ENCODE measurements at places on chromosomes 5 and 9.

DNA sequence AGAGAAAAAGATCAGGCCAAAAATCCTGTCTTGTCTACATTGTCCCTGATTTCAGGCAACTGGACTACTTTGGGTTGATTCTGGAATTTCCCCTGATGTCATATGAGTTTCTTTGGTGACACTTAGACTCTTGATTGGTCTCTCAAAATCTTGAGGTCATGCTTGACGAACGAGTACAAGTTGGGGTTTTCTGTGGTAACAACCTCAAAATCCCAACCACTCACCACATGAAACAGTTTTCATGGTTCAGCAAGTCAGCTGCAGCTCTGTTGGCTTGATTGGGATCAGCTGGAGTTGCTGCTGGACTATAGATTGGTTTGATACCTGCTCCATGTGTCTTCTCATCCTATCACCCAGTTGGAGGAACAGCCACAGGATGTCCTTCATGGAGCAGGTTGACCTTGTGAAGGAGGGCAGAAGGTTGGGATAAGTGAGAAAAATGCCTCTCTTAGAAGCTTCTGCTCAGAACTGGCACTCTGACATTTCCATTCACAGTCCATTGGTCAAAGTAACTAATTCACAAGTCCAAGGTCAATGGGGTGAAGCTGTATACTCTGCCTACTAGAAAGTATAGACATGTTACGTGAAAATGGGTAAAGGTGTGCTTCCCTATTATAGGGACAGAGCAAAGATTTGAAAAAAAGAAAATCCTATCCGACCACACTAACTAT, 284.5 kb downstream of the SH3GL2 start:
- peak; percentile 18 for DNase-seq

DNA sequence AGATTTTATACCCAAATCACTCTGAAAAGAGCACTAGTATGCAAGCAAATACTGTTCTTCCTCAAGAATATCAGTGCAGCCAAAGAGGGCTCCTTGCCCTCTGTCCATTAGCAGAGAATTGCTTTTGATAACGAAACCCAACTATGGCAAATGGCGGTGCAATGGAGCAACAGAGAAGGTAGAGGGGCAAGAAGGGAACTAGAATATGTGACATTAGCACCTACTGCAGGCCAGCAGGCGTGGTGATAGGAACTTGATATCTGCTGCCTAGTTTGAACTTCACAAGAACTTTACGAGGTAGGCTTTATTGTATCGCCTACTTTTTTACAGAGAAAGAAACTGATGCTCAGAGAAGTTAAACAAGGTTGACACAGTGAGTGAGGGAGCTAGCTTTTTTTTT, 66.1 kb downstream of the APBA1 start:
- no peak for DNase-seq

GRCh38 chr5:861442-862366, 10.9 kb upstream of the ZDHHC11 start:
- DNase-seq: no peak

DNA sequence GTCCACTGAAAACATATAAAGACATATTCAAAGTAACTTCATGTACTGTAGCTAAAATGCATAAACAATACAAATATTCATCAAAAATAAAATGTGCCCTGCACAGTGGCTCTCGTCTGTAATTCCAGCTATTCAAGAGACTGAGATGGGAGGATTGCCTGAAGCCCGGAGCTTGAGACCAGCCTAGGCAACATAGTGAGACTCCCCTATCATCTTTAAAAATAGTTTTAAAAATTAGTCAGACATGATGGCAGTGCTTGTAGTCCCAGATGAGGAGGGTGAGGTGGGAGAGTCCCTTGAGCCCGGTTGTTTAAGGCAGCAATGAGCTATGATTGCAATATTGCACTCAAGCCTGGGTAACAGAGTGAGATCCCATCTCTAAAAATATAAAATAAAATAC, 534.1 kb downstream of the ANXA1 start:
- no peak for DNase-seq

- DNase-seq: peak; percentile 95
Measured at GRCh38 chr9:33167084-33167971, at the start of gene B4GALT1. Gene B4GALT1, minus strand, starts transcription at chr9:33167336. Its CDS starts 167 bp downstream, at chr9:33167169.

DNA sequence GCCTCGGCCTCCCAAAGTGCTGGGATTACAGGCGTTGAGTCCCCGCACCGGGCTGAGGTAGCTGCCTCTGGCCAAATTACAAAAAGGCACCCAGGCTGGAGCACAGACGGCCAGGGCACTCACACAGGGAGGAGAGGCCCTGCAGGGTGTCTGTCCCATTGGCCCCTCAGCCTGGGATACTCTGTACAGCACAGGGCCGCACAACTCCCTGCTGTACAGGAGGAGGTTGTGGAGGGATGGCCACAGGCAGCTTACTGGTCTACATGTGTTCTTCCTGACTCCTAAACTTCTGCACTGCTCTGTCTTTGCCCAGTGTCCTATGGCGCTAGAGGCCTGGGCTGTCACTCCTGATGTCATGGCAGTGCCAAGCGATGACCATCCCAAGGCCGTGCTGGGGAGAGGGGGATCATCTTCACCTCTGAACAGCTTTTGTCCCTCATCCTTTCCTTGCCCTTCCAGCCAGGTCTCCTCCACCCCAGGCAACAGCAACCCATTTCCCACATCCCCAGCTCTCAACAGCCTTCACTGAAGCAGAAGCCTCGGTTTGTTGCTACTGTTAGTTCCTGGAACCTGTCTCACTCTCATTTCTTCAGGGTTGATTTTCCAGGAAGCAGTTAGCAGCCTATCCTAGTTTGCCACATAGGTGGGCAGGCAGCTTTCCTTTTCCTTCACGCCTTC, 1.8 kb upstream of the CNOT6 start:
- no peak for DNase-seq

DNA sequence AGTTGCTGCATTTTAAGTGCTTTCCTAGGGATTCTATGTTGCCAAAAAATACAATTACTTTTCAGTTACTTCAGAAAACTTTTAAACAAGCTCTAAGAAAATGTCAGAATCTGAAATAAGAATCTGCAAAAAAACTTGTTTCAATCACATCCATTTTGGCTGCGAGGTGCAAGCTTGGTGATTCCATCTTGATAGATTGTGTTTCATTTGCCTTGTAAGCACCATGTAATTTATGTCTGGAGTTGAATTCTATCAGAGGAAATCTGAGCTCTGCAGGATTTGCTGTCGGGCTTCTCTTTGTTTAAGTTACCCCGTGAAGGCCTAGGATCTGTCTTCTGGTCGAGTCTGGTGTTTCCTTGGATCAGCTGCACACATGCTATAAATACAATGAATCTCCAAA, 40.4 kb upstream of the MAN2A1 start:
- DNase-seq: no peak

DNA sequence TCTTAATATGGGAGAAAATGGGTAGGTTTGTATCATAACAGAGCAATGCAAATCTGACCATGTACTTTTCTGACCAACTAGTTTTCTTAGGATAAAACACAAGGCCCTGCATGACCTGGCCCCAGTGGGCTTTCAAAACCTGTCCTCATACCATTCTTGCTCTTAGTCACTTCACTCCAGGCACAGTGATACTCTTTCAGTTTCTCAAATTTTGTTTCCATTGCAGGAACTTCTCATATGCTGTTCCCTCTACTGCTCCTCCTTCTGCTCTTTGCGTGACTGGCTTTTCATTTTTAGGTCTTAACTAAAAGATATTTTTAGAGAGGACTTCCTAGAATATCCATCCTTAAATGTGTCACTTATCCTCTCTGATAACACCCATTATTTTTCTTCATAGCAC, 112.4 kb downstream of the INIP start:
- peak; percentile 54 for DNase-seq

GRCh38 chr5:134526483-134527155, 1.1 kb downstream of the JADE2 start:
- DNase-seq: peak; percentile 80

- DNase-seq: no peak
Measured at GRCh38 chr9:91328186-91328585, 33.5 kb downstream of the AUH start.

- DNase-seq: no peak
Measured at GRCh38 chr5:136382071-136382470, 16.7 kb upstream of the TRPC7 start.

- DNase-seq: no peak
Measured at GRCh38 chr5:87313216-87313615, 45.5 kb downstream of the RASA1 start.

Data from GM10248 (cell line).